DMS153 (cell line): ENCODE measurements at places on chromosomes 3 and 15.

DNA sequence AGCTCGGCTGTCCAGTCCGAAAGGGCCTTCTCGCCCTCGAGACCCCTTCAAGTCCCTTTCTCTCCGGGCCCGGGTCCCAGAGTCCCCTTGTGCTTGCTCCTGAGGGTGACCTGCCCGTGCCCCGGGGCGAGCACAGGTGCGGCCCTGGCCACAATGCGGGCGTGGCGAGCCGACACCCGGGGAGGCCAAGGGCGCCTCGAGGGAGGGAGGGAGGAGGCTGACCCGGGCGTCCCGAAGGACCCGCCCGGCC, 810 bp upstream of the MEF2A start:
- no peak for DNase-seq

DNA sequence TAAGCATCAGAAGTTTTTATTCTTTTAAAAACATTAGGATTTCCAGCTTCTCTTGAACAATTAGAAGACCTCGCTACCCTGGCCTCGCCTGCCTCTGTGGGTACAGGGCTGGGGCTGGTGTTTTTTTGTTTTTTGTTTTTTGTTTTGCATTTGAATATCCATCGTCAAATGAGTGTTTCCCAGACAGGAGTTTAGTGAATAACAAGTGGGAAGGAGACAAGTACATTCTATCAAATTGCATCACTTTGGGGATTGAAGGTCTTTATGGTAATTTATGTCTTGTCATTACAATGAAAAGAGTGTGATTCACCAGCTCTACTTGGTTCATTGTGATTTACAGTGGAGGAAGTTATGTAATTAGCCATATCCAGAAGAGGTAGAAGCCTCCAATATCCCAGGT, 161.1 kb upstream of the UBE2E1 start:
- DNase-seq: no peak

- no peak for DNase-seq
These were observed 815.9 kb downstream of the VGLL3 start for GRCh38 chr3:86175051-86175536.

DNA sequence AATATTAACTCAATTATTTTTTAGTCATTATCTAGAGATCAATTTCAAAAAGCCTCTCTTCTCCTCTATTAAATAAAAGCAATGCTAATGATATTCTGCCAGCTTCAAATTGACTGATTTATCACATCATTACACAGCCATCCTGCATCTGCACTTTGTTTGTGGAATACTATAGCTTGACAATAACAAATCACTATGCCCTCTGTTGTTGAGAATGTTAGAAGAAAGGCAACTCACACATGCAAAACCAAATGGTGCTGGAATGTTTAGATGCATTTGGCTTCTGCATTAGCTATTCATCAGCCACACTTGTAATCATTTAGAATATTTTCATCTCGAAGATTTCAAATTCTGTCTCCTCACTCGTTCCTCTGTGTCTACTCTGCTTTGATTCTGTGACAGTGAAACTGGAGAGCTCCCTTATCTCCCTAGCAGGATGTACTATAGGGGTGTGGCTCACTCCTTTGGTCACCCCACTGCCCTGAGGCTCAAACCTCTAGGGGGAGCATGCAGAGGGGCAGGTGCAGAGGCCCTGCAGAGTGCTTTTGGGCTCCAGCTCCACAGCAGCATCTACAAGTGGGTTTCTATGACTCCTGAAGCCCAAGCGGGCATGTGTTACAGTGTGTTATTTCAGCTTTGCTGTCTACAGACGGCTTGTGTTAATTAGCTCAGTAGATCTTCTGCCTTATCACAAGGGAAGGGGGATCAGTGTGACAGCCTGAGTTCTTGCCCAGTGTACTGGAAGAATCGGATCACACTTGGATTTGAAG, 454.1 kb upstream of the BCHE start:
- no peak for DNase-seq

DNA sequence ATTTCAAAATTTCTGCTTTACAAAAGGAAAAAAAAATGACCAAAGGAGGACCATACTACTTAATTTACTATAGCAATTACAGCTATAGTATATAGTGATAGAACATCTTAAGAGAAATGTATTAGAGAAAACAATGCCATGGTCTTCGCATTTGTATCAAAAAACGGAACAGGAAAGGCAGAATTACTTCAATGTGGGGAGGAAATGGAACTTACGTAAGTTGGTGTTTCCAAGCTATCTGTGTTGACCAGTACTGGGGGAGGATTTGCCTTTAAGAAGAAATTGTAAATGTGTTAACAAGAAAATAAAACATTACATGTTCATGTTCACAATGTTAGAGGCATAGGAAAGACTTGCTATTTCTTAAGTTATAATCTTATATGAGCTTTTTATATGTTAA, 119.9 kb upstream of the MELTF start:
- DNase-seq: no peak

- no peak for DNase-seq
These were observed 1.4 kb upstream of the LRRC3B start for GRCh38 chr3:26621176-26621575.

GRCh38 chr15:85581495-85581894, 201.1 kb downstream of the AKAP13 start:
- DNase-seq: no peak

DNA sequence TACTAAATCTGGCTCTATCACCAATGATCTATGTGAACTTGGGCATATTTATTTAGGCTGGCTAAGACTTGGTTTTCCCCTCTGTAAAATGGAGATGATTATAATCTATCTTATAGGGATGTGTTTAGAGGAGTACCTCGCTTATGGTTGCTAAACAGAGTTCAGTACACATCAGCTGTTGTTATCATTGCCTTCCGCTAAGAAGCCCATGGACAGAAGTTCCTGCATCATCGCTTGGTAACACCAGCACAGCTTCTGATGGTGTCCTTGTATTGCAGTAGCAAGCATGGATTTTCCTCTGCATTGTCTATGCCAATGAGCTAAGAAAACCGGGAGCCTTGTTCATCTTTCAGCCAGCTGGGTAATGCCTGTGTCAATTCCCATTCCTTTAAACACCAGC, 73.1 kb upstream of the LRTM1 start:
- DNase-seq: no peak

- no peak for DNase-seq
These were observed 3.2 kb upstream of the INSYN1 start for GRCh38 chr15:73756390-73756789.

DNA sequence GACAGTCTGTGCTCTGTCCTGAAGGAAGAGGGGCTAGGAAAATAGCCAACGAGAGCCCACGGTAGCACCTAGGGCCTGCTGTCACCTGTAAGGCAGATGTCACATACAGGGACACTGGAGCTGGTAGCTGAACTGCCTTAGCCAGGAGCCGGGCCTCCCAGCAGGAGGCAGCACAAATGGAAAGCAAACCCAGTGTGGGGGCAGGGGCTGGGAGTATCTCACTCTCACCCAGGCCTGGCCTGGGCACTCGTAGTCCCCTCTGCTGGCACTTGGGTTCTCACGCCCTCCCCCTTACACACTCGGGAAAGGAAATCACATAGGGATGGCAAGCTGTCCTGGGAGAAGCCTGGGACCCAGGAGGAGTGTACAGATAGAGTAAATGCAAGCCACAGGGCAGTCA, 173.1 kb upstream of the CHRNA7 start:
- DNase-seq: no peak

DNA sequence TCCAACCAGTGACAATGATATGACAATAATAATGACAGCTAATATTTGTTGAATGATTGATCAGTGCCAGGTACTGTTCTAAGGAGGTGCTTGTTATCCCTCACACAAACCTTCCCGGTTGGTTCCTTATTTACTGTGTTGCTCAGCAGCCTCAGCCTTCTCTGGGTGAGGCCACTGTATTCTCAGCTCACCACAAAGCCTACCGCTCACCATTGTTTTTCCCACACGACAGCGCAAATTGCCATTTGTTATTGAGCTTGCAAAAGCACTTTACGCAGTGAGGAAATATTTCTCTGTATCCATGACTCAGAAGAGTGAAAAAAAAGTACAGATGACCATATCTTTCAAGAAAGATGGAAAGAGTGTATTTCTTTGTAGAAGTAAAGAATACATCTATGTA, 49.5 kb upstream of the PDZRN3 start:
- DNase-seq: peak; percentile 60

GRCh38 chr3:115211810-115212492, 64.9 kb upstream of the ZBTB20 start:
- no peak for DNase-seq

DNA sequence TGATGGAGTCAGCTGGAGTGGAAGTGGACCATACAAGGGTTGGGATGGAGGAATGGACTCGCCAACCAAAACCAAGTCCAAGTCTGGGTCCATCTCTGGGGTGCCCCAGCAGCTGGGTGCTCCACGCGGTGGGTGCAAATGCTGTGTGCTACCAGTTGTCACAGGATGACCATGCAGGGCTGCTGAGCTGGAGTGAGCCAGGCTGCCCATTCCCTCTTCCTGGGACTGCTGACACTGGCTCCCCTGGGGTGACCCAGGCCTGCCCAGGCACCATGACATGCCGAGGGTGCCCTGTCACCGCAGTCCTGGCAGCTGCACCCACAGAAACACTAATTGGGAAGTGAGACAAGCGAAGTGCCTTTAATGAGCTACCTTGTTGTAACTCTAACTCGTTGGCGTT, 140.2 kb downstream of the TPRA1 start:
- DNase-seq: no peak

GRCh38 chr15:93341164-93341563, 252.2 kb upstream of the RGMA start:
- no peak for DNase-seq

DNA sequence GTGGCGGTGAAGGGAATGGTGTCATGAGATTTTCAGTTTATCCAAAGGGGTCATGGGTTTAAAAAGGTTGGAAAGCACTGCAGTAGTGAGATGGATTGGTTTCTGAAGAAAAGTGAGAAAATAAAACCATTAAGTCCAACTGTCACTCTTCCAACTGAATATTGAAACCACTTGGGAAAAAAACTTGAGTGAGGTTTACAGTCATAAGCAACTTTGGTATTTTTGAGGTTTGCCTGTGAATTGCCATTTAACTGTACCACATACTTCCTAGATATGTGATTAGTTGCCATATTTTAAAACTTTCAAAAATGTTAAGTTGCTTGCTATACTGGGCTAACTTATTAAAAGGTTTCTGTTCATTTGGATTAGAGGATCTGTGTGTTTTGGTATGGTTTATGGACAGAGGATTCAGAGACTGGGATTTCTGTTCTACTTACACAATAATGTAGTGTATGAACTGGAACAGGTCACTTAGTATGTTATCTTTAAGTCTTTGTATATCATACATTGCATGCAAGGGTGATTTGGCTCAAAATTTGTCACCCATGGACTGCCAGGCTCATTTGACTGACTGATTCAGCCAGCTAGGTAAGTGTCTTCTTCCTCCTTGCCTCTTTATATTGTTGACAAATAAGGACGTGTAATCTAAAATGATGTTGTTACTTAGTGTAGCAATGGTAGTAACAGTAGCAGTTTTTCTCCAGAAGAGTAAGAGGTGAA, 201.4 kb upstream of the EOMES start:
- no peak for DNase-seq

DNA sequence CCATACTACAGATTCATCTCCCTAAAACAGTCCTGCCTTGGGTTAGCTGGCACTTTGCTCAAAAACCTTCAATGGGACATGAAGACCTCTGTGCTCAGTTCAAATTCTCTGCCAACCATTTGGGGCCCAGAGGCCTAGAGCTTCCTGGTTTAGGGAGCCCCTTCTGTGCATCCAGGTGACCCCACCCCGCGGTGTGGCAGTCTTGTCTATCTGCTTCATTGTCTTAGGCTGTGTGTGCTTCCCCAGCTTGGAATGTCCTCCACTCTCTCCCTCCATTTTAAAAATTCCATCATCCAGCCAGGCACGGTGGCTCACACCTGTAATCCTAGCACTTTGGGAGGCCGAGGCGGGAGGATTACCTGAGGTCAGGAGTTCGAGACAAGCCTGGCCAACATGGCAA, 99.0 kb upstream of the NEO1 start:
- no peak for DNase-seq

DNA sequence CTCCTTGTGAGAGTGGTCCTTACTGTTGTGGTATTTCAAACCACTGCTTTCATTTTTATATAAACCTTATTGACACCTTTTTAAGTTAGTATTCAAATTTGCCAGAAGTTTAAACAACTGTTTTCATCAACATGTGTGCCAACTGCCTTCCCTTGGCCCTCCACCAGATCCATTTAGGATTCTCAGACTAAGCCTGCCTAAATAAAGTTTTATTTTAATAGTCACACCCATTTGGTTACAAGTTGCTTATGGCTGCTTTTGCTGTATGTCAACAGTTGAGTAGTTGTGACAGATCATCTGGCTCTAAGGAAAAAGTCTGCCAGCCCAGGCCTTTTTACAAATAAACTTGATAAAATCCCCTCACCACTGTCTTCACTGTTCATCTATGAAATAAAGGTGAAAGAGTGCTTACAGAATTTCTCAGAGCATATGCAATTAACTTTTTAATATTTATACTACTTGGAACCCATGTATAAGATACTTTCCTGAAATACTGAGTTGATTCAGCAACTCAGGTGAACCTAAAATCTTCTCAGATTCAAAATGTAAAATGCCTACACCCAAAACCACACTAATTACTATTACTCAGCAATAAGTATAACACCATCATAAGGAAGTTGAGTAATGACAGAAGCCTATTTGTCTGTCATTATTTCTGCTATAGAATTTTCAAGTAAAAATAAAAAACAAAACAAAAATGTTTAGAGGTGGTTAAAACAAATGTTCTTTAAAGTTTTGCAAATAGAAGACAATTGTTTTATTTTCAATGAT, 35.1 kb downstream of the PEAK1 start:
- no peak for DNase-seq

DNA sequence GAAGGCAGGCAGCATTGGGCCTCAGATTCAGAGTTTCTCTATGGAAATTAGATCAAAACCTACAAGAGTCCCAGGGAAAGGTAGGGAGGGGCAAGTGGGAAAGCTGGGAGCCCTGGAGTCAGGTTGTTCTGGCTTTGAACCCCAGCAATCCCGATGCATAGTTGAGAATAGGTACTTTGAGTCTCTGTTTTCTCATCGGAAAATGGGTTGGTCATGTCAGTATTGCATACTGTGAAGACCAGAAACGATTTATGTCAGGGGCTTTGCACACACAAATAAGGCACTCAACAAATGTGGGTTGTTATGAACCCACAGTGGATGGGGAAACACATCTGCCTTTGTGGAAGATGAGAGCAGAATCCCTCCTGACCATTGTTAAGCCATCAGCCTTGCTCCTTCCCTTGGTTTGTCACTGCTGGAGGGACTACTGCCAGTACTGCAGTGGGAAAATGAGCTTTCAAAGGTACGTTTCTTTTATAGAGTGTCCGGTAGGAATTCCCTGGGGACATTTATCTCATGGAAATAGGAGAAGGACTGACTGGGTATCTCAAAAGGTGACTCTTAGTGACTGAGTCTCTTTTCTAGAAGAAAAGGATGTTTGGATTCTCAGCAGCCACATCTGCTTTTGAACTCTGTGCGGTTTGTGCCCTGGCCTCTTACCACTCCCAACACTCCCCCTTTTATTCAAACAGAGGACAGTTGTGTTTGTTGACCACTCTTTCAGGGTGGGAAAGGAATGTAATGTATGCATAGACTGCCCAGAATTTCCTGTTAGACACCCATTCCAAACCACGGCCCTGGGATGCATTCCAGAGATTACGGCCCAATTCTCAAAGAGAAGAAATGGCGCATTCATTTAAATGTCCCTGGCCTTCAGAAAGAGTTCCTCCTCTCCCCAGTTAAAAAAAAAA, 54.6 kb upstream of the VILL start:
- no peak for DNase-seq

- no peak for DNase-seq
These were observed 83.6 kb upstream of the CCDC39 start for GRCh38 chr3:180762866-180763265.

- no peak for DNase-seq
These were observed 4.4 kb downstream of the ZBTB38 start for GRCh38 chr3:141372656-141373055.

GRCh38 chr3:73605412-73605811, 19.3 kb downstream of the PDZRN3 start:
- no peak for DNase-seq
